ENCODE measurements at places on chromosomes 2 and 18. TPM values are rescaled to one million over a fixed set of nuclear protein-coding genes. Genes with fewer than 3 reads are reported as not detected.

- no peak for DNase-seq
Measured at GRCh38 chr2:223542501-223542900, 59.7 kb downstream of the SCG2 start.

GRCh38 chr2:48016225-48017019 is 110.1 kb upstream of the FBXO11 start:
- no peak for DNase-seq

DNA sequence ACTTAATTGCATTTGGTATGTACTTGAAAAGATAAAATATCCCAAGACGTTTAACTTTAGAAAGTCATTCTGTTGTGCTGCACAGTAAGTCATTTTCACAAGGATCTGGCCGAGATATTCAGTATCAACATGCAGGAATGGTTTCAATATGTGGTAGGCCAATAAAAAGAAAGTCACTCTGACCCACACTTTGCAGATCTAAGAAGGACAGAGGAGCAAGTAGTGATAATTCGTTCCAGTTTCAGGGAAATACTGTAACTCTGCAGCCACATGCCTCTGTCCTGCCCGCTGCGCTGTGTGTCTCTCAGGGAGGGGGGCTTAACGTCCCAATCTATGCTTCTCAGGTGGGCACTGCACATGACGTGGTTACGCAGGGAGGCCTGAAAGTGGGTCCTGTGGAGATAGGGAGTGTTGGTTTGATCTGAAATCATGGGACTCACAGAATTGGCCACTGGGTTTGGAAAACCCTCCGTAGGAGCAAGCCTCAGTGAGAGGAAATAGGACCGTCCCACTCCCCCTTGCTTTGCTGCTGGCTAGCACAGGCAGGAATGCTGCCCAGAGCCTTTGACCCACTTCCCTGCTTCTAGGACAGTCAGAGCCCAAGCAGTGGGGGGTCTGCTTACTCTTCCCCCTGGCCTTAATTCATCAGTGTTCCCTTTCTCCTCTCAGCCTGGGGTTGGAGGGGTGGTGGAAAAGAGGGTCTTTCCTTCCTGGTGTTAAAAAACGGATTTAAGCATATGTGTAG is 314.7 kb upstream of the SPRED2 start:
- no peak for DNase-seq

DNA sequence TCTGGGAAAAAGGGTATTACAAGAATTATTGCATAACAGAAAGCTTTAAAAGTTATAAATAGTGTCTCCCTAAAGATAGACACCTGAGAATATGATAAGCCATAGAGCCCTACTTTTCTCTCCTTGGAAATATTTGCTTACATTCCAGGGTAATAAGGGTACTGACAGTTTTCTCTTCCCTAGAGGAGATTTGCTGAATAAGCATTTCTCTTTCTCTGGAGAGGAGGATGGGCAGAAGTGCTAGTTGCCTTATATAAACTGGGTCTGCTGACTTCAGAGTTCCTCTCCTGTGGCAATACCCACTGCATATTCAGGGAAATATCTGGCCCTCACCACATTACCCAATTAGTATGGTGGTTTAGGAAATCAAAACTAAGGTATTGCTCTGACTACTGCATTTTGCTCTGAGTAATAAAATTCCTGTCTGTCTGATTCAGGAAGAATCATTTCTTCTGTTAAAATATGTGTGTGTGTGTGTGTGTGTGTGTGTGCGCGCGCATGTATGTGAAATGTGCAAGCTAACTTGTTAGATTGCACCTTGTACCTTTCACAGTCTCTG is 1391.3 kb downstream of the DSC3 start:
- no peak for DNase-seq

DNA sequence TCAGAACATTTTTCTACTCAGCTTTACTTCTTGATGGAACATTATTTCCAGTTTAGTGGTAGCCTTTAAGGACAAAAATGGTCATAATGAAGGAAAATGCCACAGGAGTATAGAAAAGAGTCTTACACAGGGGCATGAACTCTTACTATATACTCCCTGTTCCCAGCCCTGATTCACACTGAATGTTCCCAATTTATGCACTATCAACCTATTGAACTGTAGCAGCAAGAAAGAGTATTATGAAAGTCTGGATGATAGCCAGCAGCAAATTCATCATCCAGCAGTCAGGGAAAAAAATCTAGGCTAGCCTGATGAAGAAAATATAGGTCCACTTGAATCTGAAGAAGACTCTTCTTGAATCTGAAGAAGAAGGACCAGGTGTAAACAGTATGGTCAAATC is 1170.3 kb upstream of the CHAC2 start:
- no peak for DNase-seq

DNA sequence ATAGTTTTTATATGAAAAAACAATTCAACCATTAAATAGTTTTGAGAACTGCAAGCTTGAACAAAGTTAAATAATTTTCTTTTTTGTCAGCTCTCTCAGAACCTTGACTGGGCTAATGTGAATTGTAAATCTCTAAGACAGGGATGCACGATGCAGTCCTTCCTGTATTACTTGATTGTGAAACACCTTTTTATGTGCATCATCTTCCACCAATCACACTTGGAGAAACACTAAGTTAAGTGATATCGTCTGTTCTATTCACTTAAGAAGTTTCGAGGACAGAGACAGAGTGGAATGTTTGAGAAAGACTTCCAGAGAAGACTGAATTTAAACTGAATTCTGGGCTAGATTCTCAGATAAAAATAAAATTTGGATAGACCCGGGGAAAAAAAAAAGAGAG is 238.2 kb downstream of the MREG start:
- no peak for DNase-seq

DNA sequence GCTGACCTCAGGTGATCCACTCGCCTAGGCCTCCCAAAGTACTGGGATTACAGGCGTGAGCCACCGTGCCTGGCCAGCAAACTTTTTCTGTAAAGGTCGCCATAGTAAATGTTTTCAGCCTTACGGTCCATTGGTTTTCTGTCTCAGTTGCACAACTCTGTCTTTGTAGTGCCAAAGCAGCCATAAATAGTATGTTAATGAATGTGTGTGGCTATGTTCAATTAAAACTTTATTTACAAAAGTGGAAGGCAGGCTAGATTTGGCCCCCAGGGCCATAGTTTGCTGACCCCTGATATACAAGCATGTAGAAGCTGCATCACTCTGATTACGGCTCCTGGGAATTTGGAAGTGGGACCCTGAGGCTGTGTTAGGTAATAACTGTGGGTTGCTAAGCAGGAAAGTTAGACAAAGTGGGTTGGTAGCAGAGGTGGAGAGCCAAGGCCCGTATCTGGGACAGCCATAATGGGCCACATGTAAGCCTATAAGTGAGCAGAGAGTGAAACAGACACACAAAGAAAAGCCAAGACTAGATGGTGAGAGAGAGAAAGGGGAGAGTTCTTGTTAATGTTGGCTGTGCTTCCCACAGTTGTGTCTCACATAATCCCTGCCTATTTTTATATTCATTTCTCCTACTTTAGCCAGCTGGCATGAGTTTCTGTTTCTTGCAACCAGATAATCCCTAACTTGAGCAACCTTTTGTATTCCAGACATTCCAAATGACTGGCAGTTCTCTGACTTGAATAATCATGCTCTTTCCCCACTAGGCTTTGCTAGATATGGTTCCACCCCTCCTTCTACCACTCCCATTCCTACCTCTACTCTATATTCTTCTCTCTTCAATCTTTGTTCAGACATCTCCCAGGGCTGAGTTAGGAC is 223.3 kb upstream of the STON1 start:
- no peak for DNase-seq

- no peak for DNase-seq
Measured at GRCh38 chr18:58102018-58102417, 58.0 kb downstream of the NEDD4L start.

DNA sequence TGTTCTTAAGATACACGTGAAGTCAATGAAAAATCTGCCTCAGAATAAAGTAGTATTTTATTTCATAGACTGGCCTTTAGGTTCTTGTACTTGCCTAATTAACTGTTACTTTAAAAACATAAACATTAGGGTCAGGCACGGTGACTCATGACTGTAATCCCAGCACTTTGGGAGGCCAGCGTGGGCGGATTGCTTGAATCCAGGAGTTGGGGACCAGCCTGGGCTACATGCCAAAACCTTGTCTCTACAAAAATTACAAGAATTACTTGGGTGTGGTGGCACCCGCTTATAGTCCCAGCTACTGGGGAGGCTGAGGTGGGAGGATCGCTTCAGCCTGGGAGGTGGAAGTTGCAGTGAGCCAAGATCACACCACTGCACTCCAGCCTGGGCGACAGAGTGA is 16.0 kb upstream of the SNORC start:
- DNase-seq: no peak

GRCh38 chr2:206798000-206798399 is 32.6 kb downstream of the FASTKD2 start:
- DNase-seq: no peak

DNA sequence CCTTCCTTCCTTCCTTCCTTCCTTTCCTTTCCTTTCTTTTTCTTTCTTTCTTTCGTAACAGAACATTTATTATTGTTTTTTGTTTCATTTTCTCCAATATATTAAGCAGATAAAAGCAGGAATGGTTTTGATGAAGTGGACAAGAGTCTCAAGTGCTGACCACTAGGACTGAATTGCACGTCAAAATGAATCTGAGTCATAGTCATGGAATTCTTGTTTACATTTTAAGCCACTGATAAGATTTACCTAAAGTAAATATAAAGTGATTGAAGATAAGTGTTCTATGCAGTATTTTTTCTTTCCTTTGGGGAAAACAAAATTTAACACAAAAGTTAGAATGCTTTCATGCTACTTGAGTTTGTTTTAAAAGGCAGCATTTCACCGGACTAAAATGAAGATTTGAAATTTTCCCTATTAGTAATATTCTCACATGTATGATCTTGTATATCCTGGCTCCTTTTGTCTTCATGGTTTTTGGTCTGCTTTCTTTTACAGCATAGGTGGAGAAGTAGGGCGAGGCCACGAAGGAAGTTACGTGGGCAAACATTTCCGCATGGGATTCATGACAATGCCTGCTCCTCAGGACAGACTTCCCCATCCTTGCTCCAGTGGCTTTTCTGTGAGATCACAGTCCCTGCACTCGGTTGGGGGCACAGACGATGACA is 113.5 kb downstream of the NYAP2 start:
- DNase-seq: no peak

The STPG4 gene
- not detected for total RNA-seq

The ELOA2 gene
- total RNA-seq: not detected

The SCLY gene
- total RNA-seq: 13.6 TPM

The CROCC2 gene
- total RNA-seq: not detected

The LYPD6 gene
- not detected for total RNA-seq

The GAD1 gene
- not detected for total RNA-seq

The IL1RN gene
- 8.9 TPM for total RNA-seq

The TCF23 gene
- total RNA-seq: 0.48 TPM

Measured in mesenteric fat pad (tissue), 1 donor.